Diencephalon (tissue), 1 donor: ENCODE measurements at places on chromosomes 7 and 10. TPM values are rescaled to one million over a fixed set of nuclear protein-coding genes. Genes with fewer than 3 reads are reported as not detected.

DNAJC9 gene
- total RNA-seq = 59.1 TPM

COL26A1 gene
- 31.6 TPM for total RNA-seq

STRIP2 gene
- total RNA-seq = 81.4 TPM

CLCN1 gene
- total RNA-seq = not detected

SFTPD gene
- total RNA-seq = 2.1 TPM

AOAH gene
- total RNA-seq = 5.3 TPM

APBB1IP gene
- 3.7 TPM for total RNA-seq
